ENCODE measurements at places on chromosomes 6 and 20.

DNA sequence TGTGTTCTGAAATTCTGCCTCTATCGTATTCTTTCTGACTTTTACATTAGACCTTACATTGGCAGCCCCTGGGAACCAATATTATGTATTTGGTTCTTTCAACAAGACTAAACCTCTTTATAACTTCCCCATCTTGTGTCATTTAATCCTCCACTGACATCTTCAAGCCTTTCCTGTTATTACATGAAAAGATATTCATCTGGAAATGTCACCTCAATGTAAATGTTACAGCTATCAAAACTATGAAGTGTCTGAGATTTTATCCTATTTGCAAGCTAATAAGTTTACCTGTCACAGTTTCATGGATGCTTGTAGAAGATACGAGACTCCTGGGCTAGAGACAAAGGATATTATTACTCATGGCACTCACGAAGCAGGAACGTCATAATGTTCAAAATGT is 43.9 kb upstream of the NOX3 start:
- DNase-seq, result no peak

- no peak for DNase-seq
Observed at GRCh38 chr6:87754828-87755227, 52.8 kb upstream of the AKIRIN2 start.

GRCh38 chr6:131023834-131024504 is 39.1 kb downstream of the EPB41L2 start:
- DNase-seq, result no peak

- no peak for DNase-seq
Observed at GRCh38 chr6:169799474-169799926, 48.1 kb downstream of the ERMARD start.

DNA sequence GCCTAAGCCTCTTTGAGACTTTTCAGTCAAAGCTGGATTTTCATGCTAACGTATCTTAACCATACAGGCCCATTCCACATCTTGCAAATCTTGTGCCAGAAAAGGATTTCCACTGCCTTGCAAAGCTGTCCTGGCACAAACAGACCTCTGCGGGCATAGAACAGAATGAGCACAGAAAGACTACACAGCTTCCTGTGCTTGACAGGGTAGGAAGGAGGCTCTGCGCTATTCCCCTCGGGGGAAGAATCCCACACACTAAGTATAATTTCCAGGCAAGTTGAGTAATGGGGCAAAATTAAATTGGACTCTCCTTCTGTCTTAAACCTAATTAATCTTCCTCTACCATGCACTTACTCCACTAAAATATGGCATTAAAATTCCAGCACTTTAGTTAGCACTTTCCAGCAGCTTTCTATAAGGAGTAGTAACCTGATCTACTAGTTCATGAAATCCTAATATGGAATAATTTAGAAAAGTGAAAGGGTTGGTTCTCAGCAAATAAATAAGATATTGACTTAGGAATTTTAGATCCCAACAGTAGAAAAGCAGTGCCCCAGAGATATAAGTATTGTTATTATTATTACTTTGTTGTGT is 532.1 kb upstream of the JAG1 start:
- no peak for DNase-seq

DNA sequence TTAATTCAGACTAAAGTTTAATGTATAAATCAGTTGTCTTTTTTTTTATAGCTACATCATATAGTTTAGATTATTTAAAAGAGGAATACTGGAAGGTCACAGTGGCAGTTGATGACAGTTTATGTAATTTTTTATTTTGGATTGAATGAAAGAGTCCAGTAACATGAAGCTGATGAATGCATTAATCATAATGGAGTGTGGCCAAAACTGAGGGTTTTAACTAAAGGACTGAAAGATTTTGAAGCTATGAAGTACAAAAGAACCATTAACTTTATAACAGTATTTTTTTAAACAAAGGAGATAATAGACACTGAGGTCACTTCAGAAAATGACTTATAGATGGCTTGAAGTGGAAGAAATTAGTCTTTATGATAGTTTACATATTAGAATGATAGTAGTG is 41.3 kb downstream of the TRMT11 start:
- no peak for DNase-seq

DNA sequence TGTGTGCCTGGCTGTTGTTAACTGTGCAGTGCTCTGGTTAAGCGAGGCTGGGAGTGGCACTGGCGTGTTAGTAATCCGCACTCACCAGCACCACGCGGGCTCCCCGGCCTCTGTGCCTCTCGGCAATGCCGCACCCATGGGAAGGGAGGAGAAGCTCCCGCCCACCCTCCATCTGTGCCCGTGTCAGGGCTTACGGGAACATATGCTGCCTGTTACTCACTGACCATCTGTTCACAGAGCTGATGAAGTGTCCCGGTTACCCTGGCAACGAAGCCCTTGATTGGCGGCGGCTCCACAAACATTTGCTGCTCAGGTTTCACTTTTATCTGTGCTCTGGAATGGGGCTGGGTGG is 114.7 kb downstream of the PSMB1 start:
- DNase-seq, result no peak
